Pancreas (tissue), 10 donors: ENCODE measurements at places on chromosomes 3 and 15.

DNA sequence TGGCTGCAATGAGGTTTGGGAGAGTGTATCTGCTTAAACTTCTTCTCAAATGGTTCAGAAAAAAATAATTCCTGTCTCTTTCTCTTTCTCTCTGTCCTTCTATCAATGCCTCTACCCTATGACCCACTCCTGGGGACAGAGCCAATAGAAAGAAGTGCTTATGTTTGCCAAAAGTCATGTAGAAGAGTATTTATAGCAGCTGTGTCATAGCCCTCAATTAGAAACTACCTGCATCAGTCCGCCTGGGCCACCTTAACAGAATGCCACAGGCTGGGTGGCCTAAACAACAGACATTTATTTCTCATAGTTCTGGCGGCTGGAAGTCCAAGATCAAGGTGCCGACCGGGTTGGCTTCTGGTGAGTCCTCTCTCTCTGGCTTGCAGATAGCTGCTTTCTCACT is 92.5 kb downstream of the HMG20A start:
- DNase-seq: no peak

GRCh38 chr3:8489278-8489792 is 12.3 kb upstream of the LMCD1 start:
- no peak for DNase-seq

- DNase-seq: no peak
These were observed 128.8 kb upstream of the CHRM5 start for GRCh38 chr15:33839540-33839939.

GRCh38 chr15:89912674-89913396 is at the start of gene ARPIN:
ARPIN (minus strand) TSS chr15:89912952; CDS start chr15:89912835, 117 bp downstream.
- peak; percentile 64 for DNase-seq

GRCh38 chr15:98653686-98654085 is 5.3 kb downstream of the IGF1R start:
- DNase-seq: no peak

DNA sequence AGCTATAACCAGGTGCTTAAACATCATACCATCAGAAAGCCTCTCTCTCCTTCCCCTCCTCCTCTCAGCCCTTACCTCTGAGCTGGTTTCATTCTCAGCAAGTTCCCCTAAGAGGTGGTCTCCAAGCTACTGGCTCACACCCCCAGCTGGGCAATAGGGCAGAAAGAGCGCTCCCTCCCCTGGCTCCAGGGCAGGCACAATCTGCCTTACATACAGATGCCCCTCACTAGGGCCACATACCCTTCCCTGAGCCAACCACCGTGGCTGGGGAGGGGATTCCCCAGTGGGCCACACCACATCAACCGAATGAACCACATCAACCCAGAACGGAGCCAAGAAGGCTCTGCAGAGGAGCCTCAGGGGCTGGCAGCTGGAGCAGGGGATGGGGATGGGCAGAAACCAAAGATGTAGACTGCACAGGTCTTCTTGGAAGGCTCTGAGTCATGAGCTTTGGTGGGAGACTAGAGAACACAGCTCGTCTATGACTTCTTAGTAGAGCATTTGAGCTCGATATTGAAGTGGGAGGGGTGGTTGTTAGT is 4.6 kb upstream of the FBLN2 start:
- no peak for DNase-seq

GRCh38 chr3:151552589-151552988 is 91.7 kb upstream of the IGSF10 start:
- DNase-seq: no peak

DNA sequence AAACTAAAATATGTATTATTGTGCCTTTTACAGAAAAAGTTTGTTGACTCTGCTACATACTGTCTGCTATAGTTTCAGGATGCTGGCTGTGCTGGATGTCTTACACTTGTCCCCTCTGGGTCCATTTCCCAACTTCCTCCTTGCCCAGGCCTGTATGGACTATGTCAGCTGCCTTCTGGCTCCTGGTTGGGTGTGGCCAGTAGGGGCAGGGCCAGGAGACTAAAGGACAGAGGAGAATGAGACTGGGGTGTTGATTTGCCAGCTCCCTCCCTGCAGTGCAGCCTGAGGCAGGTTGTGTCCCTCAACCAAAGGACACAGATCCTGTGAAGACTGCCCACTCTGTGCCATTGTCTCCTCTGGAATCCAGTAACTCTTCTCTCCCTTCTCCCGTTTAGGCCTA is 90.6 kb upstream of the UBE2E2 start:
- DNase-seq: no peak

DNA sequence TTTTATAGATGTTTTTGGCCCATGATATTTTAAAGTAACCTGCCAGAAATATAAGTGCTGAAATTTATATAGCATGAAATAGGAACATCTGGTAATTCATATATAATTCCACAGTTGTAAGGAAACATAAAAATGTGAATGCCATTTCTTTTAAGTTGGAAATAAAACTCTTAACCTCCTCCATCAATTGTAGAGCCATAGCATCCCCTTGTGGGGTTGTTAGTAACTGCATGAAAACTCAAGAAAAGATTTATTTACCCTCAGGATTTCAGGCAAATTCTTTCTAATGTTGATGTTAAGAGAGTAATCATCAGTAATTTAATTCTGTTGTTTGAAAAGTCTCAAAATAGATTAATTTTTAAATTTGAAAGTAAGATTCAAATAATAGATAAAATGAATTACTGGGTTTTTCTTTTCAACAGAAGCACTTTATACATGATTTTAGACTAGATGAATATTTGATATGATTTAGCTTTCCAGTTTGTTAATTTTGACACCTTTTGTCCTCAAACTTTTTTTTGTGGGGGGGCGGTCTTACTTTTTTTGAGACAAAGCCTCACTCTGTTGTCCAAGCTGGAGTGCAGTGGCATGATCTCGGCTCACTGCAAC is 74.7 kb downstream of the RASA2 start:
- no peak for DNase-seq

- DNase-seq: no peak
These were observed 17.2 kb downstream of the DAPK2 start for GRCh38 chr15:64029110-64029509.

DNA sequence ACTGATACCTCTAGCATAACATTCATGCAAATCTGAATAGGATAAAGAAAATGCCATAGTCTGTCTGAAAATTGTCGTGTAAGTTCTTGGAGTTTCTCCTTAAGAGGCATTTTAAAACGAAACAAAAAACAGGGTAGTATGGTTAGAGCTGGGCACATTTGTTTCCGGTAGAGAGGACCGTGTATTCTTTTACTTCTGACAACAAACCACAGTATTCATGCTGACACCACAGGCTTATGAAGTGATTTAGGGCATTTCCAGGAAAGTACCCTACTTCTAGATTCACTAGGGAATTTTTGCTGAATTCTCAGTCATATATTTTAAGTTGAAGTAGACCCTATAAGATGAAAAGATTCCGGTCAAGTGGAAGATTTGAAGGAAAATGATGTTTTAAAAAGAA is 541.3 kb downstream of the UNC13C start:
- DNase-seq: no peak

GRCh38 chr3:117018655-117019054 is 309.1 kb downstream of the TUSC7 start:
- no peak for DNase-seq

DNA sequence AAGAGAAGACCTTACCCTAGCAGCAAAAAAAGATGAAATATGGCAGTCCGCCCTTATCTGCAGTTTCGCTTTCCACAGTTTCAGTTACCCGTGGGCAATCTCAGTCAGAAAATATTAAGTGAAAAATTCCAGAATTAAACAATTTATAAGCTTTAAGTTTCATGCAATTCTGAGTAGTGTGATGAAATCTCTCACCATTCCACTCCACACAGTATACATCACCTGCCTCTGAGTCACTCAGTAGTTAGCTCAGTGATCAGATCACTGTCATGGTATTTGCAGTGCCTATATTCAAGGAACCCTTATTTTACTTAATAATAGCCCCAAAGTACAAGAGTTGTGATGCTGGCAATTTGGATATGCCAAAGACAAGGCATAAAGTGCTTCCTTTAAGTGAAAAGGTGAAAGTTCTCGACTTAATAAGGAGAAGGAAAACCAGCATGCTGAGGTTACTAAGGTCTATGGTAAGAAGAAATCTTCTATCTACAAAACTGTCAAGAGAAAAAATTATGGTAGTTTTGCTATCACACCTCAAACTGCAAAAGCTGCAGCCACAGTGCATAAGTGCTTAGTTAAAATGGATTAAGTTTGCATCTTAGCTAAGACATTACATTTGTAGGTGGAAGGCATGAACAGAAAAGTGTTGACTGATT is 48.1 kb downstream of the HSPBAP1 start:
- DNase-seq: no peak

- no peak for DNase-seq
These were observed 30.1 kb downstream of the GLCE start for GRCh38 chr15:69190504-69190903.

- DNase-seq: no peak
These were observed 34.9 kb downstream of the TSPAN3 start for GRCh38 chr15:77035999-77036471.

DNA sequence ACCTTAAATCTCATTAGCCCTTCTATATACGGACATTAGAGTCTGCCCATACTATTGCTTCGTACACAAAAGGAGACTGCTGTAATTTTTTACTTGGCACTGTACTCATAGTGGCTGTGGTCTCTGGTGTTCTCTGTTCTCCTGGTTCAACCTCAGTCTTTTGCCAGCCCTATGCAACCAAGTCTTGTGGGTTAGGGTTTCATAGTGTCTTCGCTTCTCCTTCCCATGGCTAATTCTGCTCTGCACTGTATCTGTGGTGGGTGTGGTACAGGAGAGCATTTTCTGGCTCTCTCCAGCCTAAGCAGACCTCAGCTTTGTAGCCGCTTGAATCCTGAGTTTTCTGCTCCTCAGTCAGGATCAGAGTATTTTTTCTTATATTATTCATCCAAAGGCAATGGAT is 981.2 kb downstream of the SQOR start:
- DNase-seq: no peak

GRCh38 chr3:48226939-48227338 is 3.6 kb downstream of the CAMP start:
- no peak for DNase-seq

GRCh38 chr3:102394517-102394916 is 40.3 kb upstream of the ZPLD1 start:
- no peak for DNase-seq

DNA sequence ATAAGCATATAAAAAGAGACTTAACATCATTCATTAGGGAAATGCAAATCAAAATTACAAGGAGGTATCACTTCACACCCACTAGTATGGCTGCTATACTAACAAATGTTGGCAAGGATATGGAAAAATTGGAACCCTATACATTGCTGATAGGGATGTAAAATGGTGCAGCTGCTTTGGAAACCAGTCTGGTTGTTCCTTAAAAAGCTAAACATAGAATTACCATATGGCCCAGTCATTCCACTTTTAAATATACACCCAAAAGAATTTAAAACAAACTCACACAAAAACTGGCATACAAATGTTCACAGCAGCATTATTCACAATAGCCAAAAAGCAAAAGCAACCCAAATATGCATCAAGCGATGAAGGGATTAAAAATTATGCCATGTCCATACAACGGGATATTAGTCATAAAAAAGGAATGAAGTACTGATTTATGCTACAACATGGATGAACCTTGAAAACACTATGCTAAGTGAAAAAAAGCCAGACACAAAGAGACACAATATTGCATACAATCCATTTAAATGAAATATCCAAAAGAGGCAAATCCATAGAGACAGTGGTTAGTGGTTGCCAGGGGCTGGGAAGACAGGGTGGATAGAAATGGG is 118.3 kb downstream of the OSBPL10 start:
- DNase-seq: no peak

- no peak for DNase-seq
These were observed 207.7 kb upstream of the ATP11B start for GRCh38 chr3:182585532-182586150.

DNA sequence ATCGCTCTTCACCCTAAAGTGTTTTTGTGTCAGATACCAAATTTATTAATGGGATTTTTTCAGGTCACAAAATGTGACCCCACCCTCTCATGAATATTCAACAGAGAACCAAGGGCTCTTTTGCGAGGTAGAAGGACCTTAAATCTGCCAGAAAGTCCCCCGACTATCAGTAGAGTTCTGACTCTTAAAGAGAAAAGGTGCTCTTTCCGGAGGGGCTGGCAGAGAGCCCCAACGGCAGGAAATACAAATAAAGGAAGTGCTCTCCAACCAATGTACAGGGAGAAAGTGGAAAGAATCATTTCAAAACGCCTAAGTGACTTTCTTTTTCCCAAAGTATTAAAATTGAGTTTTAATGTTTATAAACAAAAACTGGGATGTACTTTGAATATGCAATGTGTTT is 517.2 kb downstream of the FOXP1 start:
- DNase-seq: peak; percentile 23

DNA sequence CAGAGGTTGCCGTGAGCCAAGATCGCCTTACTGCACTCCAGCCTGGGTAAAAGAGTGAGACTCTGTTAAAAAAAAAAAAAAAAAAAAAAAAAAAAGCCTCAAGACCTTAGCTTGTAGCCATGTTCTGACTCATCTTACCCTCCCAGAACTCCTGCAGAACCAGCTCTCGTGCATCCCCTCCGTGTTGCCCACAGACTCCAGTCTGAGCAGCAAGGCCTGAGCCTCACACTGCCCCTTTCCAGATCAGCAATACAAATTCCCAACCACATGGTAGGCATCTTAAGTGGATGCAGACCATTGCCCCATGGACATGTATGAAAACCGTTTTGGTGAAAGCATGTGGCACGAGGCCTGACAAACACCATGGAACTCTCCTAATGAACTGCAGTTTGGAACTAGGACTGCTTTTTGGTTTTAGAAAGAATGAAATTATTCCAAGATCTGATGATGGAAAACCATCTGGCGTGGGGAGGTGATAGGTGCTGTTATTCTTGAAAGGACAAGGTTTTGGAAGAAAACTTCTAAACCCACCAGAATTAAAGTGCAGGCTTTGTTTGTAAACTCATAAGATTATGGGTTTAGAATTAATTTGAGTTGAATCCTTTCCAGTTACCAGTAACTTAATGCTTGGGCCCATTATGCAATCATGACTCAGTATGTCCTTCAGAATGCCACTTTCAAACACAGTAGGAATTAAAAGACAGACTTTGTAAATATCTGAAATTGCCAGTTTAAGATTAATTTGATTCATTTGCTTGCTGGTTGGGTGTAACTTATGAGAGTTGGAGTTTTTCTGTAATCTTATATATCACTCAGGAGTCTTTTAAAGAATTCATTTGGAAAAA is 163.7 kb upstream of the LRTM1 start:
- DNase-seq: no peak

- no peak for DNase-seq
These were observed 137.9 kb downstream of the SUCLG2 start for GRCh38 chr3:67516496-67516895.

DNA sequence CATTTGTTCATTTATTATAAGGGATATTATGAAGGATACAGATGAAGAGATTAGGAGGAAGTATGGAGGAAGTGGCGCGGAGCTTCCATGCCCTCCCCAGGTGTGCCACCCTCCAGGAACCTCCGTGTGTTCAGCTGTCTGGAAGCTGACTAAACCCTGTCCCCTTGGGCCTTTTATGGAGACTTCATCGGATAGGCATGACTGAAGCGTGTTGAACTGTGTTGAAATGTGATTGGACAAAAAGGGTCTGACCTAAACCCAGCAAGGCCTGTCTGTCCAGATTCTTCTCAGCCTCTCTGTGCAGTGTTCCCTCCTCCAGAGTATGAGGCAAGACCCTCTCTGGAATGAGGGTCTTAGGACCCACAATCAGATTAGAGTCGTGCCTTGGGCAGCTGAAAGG is 31.7 kb downstream of the HACD3 start:
- no peak for DNase-seq
